ENCODE measurements at places on chromosomes 2 and 18.

DNA sequence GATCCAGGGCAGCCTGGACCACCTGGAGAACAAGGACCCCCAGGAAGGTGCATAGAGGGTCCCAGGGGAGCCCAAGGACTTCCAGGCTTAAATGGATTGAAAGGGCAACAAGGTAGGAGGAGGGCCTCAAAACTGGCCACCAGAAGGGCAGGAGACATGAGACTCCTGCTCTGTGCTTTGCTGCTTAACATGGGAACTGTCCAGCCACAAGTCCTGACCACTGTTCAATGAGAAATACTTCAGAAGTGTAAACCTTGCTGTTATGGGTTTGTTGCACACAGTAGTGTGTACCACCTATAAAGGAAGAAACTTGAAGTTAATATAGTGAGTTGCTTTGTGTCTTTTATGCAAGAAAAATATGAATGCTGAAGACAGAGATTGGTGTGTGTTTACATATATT lies 44.2 kb upstream of the MFF start:
- DNase-seq = no peak

GRCh38 chr2:12455661-12456060 lies 261.1 kb upstream of the TRIB2 start:
- peak; percentile 41 for DNase-seq

DNA sequence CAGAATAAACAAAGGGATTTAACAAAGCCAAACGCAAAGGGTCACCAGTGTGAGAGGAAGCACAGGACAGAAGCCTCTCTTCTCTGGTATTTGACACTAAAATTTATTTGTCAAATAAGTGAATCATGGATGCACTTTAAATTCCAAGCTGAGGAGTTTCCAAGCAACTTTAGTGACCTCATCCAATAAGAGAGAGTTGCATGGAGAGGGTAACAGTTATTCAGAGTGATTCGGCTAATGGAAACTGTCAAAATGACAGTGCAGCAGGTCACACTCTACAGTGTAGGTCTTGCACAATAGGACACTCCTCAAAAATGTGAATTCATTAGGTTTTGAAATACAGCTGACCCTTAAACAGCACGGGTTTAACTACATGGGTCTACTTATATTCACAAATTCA lies 103.9 kb upstream of the ACVR1C start:
- no peak for DNase-seq

- DNase-seq = peak; percentile 69
Measured at GRCh38 chr2:47798631-47799030, 15.7 kb downstream of the MSH6 start.

Measured in CD14-positive monocyte (primary cell).